Upper lobe of left lung (tissue), 6 donors: ENCODE measurements at places on chromosomes 16 and 17. TPM values are rescaled to one million over a fixed set of nuclear protein-coding genes. Genes with fewer than 3 reads are reported as not detected.

Gene IL34
- total RNA-seq, result 32.1 TPM

Gene VPS35L
- 45.9 TPM for total RNA-seq

Gene TP53TG3C
- not detected for total RNA-seq

Gene BIRC5
- 3.5 TPM for total RNA-seq

Gene HOXB5
- total RNA-seq, result 2.0 TPM

GRCh38 chr16:79186196-79186595 lies 414.3 kb downstream of the MAF start:
- DNase-seq, result no peak

DNA sequence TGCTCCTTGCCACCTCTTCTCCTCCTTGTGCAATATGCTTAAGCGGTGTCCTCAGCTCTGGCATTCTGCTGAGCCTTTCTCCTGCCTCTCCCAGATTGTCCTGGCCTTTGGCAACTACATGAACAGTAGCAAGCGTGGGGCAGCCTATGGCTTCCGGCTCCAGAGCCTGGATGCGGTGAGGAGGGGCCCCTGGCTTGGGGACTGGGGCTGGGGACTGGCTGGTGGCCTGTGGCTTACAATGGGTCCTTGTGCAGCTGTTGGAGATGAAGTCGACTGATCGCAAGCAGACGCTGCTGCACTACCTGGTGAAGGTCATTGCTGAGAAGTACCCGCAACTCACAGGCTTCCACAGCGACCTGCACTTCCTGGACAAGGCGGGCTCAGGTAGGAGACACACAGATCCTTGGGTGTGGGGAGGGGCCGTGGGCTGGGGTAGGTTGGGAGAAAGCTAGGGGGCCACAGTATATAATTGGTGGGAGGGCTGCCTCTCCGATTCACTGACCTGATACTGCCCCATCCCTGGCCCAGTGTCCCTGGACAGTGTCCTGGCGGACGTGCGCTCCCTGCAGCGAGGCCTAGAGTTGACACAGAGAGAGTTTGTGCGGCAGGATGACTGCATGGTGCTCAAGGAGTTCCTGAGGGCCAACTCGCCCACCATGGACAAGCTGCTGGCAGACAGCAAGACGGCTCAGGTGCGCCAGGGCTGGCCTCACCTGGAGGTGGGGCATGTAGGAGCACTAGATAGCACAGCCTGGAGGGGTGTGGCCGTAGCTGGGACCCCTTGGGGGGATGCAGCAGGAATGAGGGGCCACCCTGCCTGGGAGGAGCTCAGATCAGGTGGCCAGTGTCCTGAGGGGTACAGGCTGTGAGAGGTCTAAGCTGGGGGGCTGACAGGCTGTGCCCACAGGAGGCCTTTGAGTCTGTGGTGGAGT lies 16.9 kb downstream of the SPATA32 start:
- DNase-seq, result no peak

- DNase-seq, result no peak
Observed at GRCh38 chr16:84988328-84989080, 22.8 kb downstream of the ZDHHC7 start.

GRCh38 chr17:43958748-43959352 lies 5.1 kb upstream of the PYY start:
- no peak for DNase-seq

- DNase-seq, result no peak
Observed at GRCh38 chr17:17866425-17866824, 29.6 kb upstream of the SREBF1 start.

DNA sequence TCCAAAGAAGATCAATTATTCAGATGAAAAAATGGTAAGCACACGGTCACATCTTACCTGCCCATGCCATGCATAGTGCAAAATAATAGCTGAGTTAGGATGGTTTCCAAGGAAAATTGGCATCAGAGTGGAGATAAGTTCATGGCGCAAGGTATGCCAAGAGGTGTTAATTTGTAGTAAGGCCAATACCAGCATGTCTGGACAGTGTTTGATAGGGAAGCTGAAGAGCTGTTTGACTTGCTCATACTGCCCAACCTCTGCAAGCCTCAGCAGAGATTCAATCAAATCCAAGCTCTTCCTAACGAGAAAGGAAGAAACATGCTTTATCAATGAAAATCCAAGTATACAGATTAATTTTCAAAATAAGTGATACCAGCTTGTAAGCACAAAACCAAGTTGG lies 51.0 kb downstream of the CNOT1 start:
- DNase-seq, result no peak

GRCh38 chr16:66572356-66572755 lies 6.1 kb downstream of the CMTM1 start:
- DNase-seq, result no peak

DNA sequence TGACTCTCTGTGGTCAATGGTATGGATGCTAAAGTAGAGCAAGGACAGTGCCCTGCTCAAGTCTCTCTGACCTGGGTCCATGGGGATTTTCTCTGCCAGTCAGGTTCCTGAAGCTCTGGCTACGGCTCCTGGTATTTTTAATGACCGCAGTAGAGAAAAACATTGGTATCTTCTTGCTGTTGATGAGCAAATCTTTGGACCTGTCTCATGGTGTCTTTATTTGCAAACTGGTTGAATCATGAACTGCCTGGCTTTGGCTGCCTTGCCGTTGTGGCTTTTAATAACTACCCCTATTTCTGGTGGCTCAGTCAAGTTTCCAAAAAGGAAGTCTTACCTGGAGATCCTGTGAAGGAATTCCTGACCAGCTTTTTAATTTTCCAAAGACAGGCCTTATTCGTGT lies 8.7 kb downstream of the FAM234A start:
- DNase-seq, result no peak

DNA sequence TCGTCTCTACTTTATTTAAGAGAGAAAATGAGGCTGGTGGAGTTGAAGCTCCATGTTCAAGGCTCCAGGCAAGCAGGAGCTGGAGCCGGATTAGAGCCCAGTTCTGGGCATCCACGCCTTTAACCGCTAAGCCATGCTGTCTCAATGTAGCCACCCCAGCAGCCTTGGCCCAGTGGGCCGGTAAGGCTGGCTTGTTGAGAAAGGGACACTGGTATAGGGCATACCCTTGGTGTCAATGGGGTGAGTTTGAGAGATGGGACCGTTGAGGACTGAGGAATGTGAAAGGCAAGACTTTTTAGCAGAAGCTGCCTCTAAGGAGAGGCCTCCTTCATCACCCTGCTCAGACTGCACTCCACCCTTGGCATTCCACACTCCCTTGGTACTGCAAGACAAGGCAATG lies 147.4 kb downstream of the CYLD start:
- DNase-seq, result no peak

GRCh38 chr16:84115919-84116719 lies 623 bp downstream of the MBTPS1 start:
- no peak for DNase-seq

- DNase-seq, result no peak
Observed at GRCh38 chr16:50121278-50121677, 31.8 kb upstream of the TENT4B start.
